Stimulated activated naive CD4-positive, alpha-beta T cell (primary cell): ENCODE measurements at places on chromosomes 1 and 21.

DNA sequence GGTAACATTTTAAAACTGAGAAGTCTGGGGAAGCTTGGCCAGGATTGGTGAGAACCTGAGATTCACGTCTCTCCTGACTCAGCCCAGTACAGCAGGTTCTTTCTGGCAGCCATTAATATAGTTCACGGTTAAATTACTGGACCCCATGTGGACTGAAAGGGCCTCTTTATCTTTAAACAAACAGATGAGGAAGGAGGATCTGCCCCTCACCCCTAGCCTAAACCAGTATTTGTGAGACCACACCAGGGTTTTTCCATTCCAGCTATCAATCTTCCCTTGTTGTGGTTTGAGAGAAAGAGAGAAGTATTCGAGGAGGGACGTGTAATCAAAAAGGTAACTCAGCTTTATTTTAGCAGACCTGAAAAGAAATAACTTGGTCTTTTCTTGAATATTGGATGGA lies 137.1 kb downstream of the PROX1 start:
- no peak for DNase-seq

- DNase-seq: no peak
These were observed 1.0 kb downstream of the TMEM201 start for GRCh38 chr1:9589719-9590157.

GRCh38 chr1:7379441-7379971 lies 391.6 kb upstream of the VAMP3 start:
- no peak for DNase-seq

GRCh38 chr1:6462412-6463119 lies 3.4 kb downstream of the TNFRSF25 start:
- no peak for DNase-seq

DNA sequence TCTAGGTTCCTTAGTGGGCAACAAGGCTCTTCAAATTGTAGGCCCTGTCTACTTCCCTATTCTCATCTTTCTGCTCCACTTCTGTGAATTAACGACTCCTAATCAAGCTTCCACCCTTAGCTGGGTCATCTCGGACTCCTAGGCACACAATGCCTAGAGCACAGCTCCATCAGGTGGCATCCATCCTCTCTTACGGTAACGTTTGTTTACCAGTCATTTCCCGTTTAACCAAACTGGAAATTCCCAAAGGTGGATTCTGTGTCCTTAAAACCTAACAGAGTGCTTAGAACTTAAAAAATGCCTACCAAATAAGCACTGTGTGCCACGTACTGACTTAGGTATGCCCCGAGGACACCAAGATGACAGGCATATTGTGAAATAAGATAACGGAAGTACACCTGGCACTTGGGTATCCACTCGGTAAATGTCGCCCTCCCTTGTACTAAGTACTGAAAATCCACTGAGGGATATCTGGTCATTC lies 1.5 kb downstream of the PARP1 start:
- DNase-seq: no peak

DNA sequence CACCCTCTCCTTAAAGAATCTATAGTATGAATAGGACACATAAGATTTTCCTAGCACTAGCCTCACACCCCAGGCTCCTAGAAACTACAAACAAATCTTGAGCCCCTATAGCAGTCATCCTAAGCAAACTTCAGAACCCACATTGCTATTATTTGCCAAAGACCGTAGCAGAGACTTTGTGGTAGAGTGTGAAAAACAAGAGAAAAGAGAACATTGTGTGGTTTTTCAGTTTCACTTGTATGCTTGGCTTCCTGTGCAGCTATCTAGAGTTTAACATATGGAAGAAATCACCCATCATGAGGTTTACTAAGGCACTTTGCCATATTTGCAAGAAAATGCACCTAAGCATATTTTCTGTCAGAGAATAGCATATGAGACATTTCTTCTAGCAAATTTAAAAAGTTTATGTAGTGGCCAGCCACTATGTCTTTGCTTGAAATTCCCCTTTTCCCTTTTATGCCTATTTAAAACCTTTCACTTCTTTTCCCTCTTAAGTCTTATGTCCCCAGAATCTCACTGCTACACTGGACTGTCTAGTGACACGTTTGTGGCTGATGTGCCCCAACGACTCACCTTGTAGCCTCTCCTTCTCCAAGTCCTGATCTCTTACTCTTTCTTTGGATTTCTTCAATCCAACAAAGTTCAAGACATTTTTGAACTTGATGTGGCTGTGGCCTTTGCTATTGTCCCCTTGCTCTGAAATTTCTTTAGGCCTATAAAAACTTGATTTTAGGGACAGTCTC lies 25.6 kb downstream of the CCDC190 start:
- DNase-seq: no peak
